ENCODE measurements at places on chromosomes 7 and 10.

DNA sequence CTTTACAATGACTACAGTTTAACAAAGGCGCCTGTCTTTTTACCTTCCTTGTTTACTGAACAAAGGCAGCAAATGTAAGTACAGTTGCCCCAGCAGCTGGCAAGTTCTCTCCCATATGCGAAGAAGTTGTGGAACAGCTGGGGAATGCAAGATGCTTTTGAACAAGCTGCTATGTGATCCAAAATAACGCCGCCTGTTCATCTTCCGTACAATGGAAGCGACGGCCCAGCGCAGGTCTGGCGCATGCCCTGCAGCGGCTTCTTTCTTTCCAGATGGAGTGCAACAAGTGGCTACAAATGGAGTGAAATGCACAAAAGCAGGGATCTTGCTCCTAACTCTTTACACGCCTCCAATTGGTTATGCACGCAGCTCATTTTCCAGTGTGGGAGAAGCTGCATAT lies 97.0 kb upstream of the SVIL start:
- DNase-seq, result no peak

GRCh38 chr10:92689663-92690210 lies at the start of gene HHEX:
Gene HHEX (plus strand): TSS chr10:92689955. CDS start chr10:92689987, 32 bp downstream.
- DNase-seq, result no peak

GRCh38 chr7:7718492-7718891 lies at the start of gene RPA3:
Gene RPA3 (minus strand): TSS chr7:7718607. CDS start chr7:7640418, 78,189 bp downstream.
- no peak for DNase-seq

DNA sequence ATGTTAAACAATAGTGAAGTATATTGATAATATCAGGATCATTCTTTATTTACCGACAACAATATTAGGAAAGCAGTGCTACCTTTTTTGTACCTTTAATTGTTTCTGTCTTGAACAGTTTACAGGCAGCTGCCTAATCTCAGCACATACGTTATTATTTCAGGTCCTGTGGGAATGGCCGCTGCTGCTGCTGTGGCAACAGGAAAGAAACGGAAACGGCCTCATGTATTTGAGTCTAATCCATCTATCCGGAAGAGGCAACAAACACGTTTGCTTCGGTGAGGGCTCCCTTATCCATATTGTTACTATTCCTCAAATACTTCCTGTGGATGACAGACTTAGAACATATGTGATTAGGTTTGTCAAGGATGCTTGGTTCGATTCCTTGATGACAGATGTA lies 59.7 kb downstream of the NRF1 start:
- no peak for DNase-seq

DNA sequence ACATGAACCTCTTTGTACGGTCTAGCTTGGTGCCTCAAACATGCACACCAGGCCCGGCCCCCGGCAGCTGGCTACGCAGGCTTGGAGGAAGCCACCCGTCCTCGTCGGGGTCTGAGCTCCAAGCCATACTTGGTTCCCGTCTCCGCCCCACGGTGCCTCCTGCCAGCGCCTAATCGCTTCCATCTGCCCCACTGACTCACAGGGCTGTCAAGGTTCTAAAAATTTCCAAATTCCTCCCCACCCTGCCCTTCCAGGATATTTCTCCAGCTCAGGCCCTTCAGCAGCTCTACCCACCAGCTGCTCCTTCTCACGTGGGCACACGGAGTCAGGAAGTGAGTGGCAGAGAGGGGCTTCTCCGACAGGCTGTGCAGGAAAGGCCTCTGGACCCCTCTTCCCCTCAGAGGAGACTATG lies 38.8 kb downstream of the TMEM270 start:
- DNase-seq, result no peak

GRCh38 chr10:74103560-74104258 lies 46.9 kb downstream of the AP3M1 start:
- no peak for DNase-seq

- no peak for DNase-seq
These were observed 47.4 kb upstream of the FAM180A start for GRCh38 chr7:135795846-135796570.

DNA sequence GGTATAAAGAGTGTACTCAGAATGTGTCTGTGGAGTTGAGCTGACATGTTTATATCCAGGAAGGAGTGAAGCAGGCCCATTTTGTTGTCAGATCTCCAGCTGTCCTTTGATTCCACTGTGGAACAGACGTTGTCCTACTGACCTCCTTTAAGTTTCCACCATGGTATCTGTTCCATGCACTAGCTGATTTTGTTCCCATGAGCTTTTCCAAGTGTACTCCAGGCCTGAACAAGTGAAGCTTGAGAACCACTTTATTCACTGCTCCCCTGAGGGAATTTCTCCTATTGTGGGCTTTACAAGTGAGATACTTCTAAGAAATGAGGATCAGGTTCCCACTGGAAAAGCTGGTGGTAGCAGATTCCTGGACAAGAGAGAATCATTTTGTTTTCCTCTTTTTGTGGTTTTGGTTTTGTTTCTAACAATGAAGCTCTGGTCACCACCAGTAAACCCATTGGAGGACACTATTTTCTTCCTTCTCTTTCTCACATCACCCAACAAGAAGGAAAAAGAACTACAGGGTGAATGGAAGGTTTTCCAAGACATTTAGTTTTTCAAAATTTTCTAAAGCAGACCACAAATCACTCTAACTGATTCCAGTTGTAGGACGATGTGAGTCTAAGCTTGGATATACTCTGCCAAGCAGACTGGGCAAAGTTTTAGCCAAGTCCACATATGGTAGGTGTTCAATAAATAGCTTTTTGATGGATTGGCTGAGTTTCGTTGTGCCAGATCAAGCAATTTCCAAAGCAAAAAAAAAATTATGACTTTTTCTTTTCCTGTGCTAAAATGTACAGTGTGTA lies 144.2 kb downstream of the JCAD start:
- DNase-seq, result no peak

GRCh38 chr7:15764010-15764409 lies 77.5 kb upstream of the MEOX2 start:
- no peak for DNase-seq

DNA sequence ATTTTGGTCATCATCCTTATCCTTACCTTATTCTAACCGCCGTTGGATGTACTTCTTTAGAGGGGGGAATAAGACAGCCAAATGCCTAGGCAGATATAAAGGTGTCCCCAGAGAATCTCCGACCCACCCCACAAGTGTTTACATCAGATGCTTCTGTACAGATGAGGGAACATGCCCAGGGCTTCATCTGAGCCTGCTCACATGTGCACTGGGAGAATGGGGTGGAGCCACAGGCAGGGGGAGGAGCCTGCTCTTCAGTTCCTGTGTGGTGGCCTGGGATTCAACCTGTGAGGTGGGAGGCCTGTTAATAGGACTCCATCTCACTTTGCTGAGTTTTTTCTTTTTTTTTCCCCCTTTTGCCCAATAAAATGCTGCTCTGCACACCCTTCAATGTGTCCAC lies 27.6 kb upstream of the OPTN start:
- DNase-seq, result no peak

DNA sequence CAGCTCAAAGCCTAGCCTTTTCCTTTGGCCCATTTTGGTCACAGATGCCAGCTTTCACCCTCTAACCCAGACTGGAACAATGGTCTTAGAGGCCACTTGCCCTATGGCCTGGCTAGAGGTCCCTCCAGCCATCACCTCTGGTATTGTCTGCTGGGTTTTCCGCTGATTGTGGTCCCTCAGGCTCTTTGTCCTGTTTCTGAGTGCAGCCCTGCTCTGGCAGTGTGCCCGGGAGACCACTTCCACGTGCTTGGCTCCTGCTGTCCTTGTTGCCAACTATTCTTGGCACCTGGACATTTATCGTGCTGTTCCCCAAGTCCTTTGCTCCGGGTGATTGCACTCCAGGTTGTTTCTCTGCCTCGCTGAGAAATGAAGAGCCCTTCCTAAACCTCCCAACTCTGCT lies 53.3 kb upstream of the FAM180A start:
- DNase-seq, result no peak

DNA sequence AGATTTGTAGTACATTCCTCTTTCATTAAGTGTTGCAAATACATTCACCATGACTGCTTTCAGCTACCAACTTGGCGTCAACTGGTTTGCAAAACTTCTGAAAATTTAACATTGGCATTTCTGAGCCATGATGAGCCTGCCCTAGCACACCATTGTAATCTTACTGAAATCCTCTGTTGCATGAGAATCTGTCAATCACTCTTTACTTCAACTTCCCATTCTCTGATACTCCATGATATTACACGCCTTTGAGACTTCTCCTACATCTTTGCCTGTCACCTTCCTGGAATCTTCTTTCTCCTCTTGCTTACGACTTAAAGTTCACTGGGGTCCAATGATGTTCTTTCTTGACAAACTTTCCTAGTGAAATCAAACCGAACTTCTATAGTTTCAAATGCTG lies 32.2 kb downstream of the EBLN1 start:
- DNase-seq, result no peak

GRCh38 chr10:83760142-83760541 lies 379.2 kb upstream of the GHITM start:
- no peak for DNase-seq

DNA sequence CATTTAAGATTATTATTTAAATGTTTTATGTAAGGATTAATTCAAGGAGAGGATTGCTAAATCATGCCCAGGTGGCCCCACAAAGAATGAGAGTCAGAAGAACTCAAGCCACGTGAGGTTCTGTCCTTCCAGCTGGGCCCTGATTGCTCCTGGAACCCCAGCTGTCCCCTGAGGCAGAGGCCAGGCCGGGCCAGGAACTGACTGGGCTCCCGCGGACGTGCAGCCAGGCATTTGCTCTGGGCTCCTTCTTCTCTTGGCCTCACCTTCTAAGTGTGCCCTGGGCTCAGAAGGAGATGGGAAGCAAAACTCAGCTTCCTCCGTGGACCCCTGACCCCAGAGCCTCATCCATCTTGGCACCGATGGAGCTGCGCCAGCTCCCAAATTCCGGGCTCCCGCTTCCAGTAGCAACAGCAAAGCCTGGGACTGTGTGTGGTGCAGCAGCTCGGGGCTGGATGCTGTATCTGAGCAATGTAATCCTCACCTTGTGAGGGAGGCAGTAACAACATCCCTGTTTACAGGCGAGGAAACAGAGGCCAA lies 250.6 kb upstream of the PPP2R2D start:
- no peak for DNase-seq

DNA sequence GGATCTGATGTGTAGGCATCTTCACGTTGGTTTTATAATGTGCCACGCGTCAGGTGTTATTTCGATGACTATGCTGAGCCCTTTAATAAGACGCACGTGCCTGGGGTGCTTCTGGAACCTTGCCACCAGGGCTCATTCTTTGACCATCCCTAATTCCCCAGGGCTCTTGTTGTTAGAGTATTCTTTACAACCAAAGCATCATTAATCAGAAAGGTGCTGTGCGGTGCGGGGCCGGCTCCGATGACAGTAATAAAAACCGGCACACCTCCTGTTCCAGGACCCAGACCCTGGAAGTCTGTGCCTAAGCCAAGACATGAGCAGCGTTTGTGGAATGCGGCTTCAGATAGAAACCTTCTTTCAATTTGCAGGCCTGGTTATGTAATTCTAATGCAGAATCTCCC lies 58.4 kb downstream of the MGMT start:
- DNase-seq, result no peak

DNA sequence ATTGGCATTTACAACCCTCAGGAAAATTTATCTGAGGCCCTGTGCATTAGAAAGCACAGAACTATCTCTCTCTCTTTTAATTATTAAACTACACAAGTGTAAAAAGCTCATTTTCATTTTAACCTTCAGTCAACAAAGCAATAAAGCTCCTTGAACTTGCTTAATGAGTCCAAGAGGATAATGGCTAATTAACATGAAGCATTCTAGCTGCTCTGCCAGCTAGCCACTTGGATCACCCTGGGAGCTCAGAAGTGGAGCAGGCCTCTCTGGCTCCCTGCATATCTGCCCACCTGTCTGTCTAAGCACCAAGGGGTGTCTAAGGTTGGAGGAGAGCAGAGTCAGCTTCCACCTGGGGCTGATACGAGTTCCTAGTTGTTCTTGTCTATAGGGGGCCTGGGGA lies 56.0 kb upstream of the SLC35G1 start:
- DNase-seq, result no peak

- no peak for DNase-seq
These were observed 73.1 kb downstream of the BMPR1A start for GRCh38 chr10:86829472-86829871.

DNA sequence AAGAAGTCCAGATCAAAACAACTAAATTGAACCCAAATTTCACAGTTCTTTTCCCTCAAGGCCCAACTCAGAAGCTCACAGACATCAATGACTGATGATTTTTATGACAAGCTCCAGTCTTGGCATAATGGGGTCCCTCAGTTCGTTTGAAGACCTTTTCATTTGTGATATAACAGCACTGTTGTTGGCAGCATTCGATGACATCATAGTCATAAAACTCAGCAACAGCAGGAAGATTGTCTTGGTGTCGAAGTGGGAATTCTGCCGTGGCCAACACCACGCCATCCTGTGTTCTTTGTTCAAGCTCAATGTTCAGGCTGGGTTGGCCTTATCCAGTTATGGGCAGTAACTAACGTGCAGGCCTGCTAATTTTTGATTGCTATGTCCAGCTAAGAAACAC lies 261.7 kb downstream of the C7orf25 start:
- DNase-seq, result no peak

DNA sequence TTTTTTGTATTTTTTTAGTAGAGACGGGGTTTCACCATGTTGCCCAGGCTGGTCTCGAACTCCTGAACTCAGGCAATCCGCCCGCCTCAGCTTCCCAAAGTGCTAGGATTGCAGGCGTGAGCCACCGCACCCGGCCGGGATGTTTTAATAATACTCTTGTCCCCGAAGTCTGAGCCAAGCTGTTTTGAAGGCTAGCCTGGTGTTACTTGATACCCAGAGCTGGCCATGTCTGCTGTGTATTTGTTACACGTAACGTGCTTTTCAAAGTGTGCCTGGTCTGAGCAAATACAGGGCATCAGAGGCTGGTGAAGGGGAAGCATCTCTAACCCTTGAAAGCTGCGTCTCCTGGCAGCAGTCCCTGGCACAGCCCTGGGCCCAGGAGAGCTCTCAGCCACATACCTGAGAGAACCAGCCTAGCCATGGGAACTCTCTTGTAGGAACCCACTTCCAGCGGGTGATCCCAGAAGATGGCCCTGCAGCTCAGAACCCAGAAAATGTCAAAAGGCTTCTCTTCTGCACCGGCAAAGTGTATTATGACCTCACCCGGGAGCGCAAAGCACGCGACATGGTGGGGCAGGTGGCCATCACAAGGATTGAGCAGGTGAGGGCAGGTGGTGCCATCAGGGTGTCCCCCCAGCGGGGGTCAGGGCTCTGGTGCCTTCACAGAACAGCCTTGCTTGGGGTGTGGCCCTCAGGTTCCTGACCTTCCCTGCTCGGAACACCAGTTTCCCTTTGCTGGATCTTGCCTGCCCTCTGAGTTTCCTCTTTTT lies 41.7 kb upstream of the ZMIZ2 start:
- DNase-seq, result no peak
